ENCODE measurements at places on chromosomes 1 and 21.

DNA sequence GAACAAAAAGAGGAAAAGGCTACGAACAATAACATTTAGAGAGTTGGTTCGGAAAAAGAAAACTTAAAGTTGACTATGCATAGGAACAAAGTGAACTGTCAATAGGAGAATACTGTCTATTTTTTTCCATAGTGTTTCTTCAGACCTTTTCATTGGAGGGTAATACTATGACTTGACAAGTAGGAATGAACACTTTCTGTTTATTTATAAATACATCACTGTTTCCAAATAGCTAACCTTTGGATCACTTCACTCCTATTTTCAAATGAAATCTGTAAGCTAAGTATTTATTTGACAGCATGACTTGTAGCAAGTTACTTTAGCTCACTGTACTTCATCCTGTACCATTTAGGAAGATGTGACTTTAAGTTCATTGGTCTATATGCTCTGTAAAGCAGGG is 221.3 kb downstream of the COL24A1 start:
- DNase-seq, result no peak

- no peak for DNase-seq
Observed at GRCh38 chr1:39711966-39712340, 20.7 kb upstream of the HPCAL4 start.

DNA sequence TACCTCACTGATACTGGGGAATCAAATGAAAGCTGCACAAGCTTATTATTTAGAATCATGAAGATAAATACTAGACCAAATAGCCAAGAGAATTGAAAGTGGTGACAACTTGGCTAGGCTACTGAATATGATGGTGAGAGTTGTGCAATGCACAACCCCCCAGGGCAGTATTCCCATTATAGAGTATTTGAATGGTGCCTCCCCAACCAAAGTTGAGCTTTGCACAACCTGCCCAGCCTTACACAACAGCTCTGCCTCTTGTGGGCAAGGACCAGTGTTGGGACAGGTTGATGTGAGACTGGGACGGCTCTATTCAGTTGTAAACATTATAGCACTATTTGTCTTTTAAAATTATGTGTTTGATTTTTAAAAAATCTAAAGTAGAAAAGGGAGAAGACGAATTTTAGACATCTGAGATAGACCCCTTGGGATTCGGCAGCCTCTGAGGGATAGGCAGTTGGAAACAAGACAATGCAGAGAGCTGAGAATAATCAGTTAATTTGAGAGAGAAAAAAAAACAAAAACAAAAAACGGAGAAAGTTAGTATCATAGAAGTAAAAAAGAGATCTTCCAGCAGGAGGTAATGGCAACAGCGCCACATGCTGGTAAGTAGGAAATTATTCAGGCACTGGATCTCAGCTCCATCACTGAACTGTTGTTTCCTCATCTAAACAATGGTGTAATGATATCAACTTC is 91.0 kb upstream of the KCNA3 start:
- peak; percentile 37 for DNase-seq

DNA sequence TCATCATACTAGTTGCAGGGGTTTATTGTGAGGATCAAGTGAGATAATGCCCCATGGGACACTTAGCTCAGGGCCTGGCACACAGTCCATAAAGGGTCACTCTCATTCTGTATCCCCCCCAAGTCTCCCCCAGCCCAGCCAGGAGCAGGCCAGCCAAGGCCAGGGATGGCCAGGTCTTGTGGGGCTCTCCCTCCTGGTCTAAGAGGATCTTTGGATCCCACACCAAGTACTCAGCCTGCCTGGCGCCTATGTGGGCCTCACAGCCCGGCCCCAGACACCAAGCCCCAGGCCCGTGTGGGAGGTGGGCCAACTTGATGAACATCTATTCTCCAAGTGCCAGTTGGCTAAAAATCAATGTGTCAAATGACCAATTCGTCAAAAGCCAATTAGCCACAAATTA is 117.8 kb downstream of the GLIS1 start:
- DNase-seq, result no peak

- peak; percentile 46 for DNase-seq
Observed at GRCh38 chr1:1616045-1616790, 918 bp downstream of the MIB2 start.

- no peak for DNase-seq
Observed at GRCh38 chr1:92461364-92462097, 25.2 kb downstream of the GFI1 start.

DNA sequence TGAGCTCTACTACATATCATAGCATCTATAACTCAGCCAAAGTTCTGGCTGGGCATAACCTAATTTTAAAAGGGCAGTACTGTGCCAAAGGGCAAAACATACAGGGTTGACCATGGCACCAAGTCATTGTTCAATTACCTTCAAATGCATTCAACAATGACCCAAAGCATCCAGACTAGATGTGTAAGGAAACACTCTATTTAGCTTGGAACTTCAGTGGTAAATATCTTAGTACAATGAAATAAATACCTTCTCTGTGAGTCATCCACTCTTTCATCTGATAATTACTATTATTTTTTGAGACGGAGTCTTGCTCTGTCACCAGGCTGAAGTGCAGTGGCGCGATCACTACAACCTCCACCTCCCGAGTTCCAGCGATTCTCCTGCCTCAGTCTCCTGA is 70.0 kb downstream of the NVL start:
- no peak for DNase-seq

- DNase-seq, result no peak
Observed at GRCh38 chr1:27306892-27307761, 14.8 kb upstream of the TMEM222 start.

DNA sequence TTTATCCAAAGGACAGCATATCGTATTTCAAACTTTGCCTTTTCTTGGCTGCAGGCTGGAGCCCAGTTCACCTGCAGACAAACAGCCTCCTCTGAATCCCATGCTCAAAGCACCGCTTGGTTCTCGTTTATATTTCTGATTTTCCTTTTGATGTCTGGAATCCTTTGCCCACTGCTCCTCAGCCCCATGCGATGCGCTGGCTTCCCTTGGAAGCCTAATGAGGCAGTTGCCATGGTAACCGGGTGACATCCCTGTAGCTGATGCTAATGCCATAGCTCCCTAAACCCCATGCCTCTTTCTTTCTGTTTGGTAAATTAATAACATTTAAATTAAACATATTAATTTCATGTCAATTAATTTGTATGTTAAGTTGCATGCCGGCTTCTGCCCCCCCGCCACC is 327.1 kb downstream of the PRDM2 start:
- DNase-seq, result no peak

GRCh38 chr1:89530444-89531089 is 5.9 kb downstream of the LRRC8B start:
- DNase-seq, result no peak

- no peak for DNase-seq
Observed at GRCh38 chr1:109331113-109331512, 24.3 kb upstream of the MYBPHL start.

DNA sequence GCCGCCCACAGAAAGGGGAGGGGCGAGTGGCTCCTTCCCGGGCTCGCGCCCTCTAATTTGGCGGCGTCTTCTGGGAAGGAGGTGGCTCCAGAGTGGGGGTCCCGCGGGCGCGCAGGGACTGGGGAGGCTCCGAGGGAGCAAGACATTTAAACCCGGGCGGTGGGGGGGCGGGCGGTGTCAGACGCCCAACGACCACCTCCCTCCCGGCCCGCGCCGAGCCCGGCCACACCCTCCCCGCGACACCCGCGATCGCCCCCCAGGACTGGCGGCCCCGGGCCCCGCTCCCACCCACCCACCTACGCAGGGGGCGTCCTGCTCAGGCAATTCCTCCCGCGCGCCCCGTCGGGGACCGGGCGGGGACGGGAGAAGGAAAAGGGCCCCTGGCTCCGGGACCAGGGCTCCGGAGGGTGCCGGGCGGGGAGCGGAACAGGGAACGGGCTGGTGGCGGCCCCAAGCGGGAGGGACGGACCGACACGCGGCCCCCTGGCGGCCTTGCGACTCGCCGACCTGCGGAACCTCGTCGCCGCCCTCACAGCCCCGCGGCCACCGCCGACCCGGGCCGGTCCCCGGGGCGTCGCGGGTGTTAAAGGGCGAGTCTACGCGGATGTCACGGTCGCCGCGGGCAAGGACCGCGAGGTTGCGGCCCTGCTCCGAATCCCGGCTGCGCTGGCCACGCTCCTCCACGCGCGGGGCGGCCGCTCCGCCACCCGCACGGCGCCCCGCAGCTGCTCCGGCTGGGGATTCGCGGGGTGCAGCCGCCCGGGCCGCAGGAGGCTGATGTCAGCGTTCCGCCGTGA is 94.0 kb upstream of the FMN2 start:
- no peak for DNase-seq

DNA sequence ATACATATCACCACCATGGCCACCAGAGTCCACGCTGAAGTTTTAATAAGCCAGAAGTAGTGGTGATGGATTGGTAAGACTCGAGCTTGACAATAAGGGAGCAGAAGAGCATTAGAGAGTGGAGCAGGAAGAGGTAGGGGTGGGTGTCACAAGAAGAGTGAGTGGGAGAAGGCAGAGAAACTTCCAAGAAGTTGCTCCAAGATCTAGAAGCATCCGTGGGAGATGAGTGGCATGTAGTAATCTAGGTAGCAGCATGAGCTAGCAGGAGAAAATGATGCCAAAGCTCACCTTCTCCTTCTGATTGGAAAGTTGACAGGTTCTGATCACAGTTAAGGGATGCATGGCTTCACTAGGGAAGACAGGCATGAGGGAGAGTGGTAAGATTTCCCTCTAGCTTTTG is 49.2 kb downstream of the PLXNA2 start:
- DNase-seq, result no peak

GRCh38 chr1:154769193-154769895 is 100.7 kb downstream of the KCNN3 start:
- no peak for DNase-seq

DNA sequence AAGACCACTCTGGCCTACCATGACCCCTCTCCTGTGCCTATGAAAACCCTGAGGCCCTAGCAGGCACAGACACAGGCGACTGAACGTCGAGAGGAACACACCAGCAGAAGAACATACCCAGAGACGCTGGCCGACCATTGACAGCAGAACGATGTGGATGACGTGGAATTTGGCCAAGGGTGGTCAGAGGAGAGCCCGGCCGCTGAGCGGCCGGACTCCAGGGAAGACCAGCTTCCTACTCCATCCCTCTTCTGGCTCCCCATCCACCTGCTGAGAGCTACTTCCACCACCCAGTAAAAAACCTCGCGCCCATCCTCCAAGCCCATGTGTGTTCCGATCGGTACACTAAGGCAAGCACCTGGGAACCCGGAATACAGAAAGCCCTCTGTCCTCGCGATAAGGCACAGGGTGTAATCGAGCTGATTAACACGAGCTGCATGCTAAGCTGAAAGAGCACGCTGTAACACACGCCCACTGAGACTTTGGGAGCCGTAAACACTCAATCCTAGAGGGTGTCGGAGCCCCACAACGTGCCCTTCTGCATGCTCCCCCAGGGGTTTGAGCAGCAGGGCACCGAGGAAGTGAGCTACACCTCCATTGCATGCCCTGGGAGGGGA is 150.3 kb downstream of the CENPF start:
- no peak for DNase-seq

DNA sequence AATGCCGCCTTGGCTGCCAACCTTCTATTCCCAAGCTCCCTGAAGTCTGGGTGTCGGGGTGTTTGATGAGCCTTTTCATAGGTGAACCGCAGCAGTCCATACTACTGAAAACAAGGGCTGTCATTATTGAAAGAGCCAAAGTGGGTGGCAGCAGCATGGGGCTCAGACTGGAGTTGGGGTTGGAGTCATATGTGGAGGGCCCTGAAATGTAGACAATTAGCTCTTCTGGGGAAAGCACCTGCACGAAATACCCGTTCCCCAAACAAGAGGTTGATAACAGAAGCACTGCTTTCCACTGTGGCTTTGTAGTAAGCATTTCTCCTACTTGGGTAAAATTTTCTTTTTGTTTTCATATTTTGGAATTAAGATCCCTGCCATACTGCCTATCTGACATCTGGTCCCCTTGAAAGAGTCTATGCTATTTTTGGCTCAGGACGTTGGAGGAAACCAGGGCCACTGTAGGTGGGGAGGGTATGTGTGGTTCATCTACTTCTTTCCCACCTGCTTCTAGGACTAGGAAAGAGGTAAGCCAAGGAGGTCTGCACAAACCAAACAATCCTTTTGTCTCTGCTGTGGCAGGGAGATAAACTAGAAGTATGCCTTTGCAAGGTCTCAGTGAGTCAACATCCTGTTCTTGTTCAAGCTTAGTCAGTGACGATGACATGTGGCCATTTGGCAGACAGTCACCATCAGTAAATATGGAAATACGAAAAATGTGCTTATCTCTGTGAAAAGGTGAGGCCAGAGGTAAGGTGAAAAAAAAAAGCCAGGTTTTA is 197.0 kb upstream of the UBE2U start:
- no peak for DNase-seq

- DNase-seq, result no peak
Observed at GRCh38 chr1:151846062-151846568, 6.5 kb upstream of the C2CD4D start.

DNA sequence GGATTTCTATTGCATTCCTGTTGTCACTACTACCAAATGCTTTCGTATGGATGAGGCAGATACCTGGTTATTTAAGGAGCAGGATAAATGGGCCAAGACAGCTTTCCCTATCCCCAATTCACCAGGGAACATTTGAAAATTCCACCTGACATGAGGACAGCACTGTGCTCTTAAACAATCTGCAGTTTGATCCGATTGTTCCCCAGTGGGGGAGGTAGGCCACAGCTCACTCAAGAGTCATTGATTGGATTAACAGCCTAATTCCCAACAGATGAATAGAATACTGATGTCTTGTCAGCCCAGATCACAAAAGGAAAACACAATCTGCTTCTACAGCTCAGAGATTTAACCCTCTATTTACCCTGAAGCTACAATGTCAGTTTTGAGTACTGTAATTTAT is 123.9 kb downstream of the LHX4 start:
- no peak for DNase-seq

DNA sequence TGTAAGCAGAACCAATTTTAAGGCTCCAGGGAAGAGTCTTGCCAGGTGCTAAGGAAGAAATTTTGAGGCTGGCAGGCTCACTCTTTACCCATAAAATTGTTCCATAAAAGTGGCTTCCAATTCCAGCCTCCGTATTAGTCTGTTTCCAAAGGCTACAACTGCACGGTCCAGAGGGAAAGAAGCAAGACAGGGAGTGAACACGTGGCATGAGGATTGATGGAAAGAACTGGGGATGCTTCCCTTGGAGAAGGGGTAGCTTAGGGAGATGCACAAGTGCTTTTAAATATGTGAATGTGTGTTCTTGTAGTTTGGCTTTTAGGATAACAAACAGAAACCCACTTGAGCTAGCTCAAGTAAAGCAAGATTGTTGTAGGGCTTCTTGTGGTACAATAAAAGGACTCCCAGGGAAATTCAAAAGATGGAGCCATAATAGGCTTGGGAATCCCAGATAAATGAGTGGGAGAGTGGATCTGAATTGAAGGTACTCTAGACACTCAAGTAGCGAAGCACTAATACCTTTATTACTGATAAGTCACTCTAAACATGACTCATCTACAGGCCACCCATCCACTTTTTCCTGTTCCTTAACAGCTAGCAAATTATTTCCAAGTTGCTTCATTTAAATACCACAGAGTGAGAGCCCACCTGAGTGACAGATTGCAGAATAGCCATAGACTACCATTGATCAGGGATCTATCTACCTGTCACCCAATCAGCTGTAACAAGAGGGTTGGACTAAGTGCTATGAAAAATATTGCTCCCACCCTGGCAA is 34.8 kb upstream of the NPL start:
- DNase-seq, result no peak

All from CD8-positive, alpha-beta memory T cell (primary cell).